ENCODE measurements at places on chromosomes 12 and 14.

DNA sequence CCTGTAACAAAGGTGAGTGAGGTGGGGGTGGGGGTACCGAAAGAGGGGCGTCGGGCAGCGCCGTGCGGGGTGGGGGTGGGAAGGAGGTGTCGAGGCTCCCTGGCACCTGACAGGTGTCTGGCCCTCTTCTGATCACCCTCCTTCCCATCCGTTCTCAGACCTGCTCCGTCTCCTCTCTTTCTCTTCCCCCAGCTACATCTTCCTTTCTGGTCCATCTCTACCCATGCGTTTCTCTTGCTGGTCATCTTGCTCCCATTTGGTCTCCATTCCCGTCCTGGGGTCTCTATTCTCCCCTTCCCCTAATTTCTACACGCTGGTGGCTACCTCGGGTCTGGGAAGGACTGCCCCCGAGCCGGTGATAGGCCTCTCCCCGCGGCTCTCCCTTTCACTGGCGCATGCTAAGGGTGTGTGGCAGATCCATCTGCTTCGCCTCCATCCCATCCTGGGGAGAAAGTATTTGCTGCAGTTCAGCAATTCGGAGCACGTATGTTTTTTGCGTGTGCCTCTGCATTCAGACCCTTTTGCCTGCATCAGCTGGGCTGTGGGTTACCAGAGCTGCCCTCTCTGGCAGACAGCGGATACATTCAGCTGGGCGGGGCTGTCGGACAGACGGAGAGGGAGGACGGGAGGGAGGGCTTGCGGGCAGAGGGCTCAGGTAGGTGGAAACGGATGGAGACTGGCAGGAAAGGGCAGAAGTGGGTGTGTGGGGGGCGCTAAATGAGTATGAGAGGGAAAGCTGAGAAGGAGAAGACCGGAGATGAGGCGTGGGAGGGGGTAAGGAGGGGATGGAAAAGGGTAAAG, 730 bp downstream of the CLSTN3 start:
- peak; percentile 64 for DNase-seq

DNA sequence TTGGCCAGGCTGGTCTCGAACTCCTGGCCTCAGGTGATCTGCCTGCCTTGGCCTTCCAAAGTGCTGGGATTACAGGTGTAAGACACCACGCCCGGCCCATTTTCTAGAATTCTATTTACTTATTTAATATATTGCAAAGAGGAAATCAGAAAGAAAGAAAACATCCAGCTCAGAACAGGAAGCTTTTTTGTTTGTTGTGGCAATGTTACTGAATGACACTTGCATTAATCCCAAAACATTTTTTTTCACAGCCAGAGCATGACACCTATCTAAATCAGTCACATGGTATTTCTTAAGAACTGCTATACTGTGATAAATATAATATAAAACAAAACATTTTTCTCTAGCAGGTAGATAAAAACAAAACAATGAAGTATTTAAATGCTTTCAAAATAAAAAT, 12.6 kb downstream of the CFL2 start:
- DNase-seq = no peak

DNA sequence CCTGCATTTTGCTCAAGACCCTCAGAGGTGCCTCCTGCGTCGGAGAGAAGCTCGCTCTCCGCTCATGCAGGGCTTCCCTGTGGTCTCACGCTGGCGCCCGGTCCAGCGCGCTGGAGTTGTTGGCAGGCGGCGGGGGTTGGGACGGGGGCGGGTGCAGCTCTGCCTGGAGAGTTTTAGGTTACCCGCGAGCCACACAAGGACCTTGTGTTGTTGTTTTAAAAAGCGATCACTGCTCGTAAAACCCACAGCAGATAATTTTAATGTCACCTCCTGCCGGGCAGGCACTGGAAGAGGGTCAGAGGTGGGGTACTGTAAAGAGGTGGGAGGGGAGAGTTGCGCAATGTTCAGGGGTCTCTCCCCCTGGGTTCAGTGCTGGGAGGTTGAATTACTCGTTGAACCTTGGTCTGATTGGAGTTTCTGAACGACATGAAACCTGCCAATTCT, 850 bp downstream of the SMOC1 start:
- DNase-seq = no peak

DNA sequence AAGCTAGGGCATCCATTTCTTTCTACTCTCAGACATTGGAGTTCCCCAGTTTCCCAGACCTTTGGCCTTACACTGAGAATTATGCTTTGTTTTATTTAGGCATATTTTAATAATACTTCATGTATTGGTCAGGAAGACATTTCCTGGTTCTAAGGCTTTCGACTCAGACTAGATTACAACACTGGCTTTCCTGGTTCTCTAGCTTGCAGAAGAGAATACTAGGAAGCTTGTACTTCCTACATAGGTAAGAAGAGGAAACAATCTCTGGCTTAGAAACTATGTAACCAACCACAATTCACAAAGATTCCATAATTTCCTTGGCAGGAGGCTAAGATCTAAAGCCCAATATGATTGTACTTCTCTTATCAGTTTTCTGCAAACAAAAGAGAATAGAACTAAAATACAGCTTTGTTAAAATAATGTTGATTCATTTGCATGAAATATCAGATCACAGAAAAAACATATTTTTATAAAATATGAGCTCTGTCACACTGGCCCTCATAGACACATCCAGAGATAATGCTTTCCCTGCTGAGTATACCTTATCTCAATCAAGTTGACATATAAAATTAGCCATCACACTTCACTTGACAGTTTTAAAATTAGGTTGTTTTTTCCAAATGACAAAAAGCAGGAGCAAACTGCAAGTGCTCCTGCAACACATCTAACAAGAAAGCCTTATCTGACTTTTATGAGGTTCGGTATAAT, 30.5 kb downstream of the CLEC2D start:
- no peak for DNase-seq

GRCh38 chr12:132046561-132046960, 96.8 kb downstream of the EP400 start:
- DNase-seq = no peak

DNA sequence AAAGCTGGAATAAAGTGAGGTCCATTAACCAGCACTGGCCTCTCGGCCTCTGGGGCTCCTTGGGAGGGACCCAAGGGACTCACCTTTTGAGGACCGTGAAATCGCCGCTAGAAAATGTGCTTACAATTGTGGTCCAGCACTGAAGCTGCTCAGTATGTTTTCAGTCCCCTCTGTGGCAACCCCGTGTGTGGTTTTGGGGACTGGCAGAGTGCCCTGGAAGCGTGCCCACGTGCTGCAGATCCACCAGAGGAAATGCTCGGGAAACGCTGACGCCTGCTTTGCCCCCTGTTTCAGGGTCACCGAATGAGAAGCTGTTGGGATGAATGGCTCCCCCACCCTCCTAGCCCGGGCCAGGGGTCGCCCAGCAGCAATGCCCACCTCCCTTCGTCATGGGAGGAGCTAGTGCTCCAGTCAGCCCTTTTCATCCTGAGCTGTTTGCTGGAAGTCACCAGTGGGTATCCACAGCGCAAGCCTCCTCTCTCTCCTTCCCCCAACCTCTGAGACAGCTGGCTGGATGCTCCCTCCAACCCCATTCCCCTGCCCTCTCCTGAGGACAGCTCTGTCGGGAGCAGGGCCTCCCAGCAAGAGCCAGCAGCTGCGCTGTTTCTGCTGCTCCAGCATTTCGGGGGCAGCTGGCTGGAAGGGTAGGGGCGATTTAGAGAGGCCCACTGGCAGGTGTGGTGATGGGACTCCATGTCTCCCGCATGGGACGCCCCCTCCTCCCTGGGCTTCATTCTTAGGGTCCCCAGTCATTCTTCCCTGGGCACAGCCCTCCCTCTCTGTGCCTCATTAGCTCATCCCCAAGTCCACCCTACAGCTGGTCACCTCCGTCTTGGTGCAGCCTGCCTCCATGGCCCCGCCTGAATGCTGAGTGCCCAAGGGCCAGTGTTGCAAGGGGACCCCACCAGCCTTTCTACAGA, 33.2 kb upstream of the PPP1R13B start:
- peak; percentile 16 for DNase-seq

DNA sequence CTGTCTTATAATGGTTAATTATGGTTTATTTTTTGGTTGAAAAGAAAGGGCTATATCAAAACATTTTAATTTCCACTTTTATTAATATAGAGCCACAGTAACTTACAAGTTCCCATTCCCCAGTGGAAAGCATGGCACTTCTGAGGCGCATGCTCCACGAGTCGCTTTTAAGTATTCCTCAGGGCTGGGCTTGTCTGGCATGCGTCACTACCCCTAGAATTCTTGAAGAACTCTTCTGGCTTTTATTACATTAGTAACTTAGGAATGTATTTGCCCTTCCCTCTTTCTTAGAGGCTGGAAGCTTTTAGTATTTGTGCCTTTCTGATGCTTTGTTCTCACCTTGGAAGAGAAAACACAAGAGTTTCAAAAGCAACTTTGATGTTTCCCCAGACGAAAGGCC, 81.1 kb downstream of the ESR2 start:
- DNase-seq = no peak

- no peak for DNase-seq
Measured at GRCh38 chr12:77723308-77723707, 107.4 kb upstream of the NAV3 start.

DNA sequence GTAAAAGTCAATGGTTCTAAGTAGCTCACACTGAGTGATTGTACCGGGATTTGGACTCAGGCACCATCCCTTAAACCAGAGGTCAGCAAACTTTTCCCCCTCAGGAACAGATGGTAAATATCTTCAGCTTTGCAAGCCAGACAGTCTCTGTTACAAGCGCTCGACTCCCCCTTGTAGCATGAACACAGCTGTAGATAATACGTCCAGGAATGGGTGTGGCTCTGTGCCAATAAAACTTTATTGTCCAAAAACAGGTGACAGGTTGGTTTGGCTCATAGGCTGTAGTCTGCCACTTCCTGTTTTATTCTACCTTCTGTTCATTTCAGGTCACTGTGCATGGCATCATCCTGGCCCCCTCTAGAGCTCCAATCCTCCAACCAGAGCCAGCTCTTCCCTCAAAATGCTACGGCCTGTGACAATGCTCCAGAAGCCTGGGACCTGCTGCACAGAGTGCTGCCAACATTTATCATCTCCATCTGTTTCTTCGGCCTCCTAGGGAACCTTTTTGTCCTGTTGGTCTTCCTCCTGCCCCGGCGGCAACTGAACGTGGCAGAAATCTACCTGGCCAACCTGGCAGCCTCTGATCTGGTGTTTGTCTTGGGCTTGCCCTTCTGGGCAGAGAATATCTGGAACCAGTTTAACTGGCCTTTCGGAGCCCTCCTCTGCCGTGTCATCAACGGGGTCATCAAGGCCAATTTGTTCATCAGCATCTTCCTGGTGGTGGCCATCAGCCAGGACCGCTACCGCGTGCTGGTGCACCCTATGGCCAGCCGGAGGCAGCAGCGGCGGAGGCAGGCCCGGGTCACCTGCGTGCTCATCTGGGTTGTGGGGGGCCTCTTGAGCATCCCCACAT, 7.6 kb downstream of the BDKRB1 start:
- DNase-seq = no peak

GRCh38 chr14:100413699-100414098, 90.6 kb downstream of the SLC25A47 start:
- DNase-seq = no peak

DNA sequence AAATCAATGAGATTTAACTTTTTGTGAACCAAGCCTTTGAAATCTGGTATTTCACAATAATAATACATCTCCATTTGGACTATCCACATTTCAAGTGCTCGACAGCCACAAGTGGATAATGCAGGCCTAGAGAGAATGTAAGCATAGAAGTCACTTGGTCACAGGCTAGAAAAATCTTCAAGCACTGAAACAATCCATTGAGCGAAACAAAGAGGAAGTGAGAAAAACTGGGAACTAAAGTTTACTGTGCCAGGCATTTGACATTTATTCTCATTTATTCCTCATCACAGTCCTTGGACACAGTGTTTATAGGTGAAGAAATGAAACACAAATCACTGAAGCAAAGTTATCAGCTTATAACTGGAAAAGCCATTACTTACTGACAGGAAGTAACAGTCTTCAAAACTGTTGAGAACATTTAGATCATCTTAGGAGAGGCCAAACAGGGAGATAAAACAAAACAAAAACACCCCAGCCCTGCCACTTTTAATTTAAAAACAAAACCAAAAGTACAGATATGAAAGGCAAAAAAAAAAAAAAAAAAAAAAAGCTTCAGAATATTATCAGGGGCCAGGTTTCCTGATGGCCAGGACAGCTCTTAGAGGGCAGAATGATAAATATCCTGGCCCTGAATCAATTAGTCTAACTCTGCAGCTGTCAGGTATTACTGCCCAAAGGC, 29.2 kb downstream of the GNS start:
- no peak for DNase-seq

DNA sequence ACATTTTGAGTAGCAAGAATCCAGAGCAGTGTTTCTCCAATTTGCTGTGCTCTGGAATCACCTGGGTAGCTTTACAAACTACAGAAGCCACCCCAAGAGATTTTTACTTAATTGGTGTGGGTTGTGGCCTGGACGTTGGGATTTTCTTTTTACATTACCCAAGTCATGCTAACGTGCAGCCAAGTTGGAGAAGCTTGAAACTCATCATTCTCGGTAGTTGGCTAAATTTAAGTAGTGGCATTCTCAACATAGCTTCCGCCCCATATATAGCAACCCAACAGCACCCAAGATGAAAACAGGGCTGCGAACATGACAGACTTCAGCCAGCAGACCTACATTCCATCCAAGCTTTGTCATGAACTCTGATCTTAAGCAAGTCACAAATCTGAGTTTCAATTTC, 25.0 kb downstream of the DAD1 start:
- DNase-seq = no peak

GRCh38 chr12:68451261-68452077, 119.3 kb upstream of the MDM1 start:
- DNase-seq = peak; percentile 55

DNA sequence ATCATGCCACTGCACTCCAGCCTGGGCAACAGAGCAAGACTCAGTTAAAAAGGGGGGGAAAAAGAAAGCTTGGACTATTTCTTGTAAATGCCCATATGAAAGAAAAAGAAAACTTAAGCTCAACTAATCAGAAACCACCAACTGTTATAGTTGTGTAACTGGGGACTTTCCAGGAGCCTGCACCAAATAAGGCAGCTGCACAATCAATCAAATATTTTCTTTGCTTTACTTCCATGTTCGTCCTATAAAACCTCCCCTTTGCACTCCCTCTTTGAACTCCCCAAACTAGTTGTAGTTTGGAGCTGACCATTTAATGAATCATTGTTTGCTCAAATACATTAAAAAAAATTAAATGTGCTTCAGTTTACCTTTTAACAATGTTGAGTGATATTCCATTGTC, 54.9 kb downstream of the OTOGL start:
- no peak for DNase-seq

- no peak for DNase-seq
Measured at GRCh38 chr12:13368971-13369370, 172.4 kb downstream of the EMP1 start.

GRCh38 chr12:84036912-84037311, 875.7 kb downstream of the SLC6A15 start:
- no peak for DNase-seq

GRCh38 chr12:72995616-72996015, 723.4 kb downstream of the TRHDE start:
- DNase-seq = no peak

Measured in activated T-cell treated with anti-CD3 and anti-CD28 coated beads, Interleukin-2, amount 50 U/mL, for 72 hours (primary cell).